ENCODE measurements at places on chromosomes 11 and 22.

DNA sequence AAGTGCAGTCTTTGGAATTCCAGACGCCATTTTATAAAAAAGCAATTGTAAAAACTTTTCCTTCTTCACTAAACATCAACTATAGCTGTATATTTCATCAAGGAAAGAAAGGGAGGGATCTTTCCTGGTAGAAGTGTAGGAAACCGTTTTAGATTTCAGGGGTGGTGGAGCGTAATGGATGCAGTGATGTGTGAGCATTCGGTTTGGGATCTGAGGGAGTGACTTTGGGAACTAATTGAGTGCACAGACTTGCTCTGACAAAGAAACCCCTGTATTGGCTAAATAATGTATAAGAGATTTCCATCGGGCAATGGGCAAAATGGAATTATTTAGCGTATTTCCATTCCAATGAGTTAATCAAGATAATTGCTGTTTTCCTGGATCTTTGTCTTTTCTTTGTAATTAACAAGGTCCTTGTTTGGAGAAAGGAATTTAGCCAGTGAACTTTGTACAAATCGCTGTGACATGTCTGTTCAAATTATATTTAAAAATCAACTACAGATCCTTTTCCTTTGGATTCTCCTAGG is 125.0 kb upstream of the NARS2 start:
- no peak for DNase-seq

GRCh38 chr11:47007579-47007978 is 71.0 kb downstream of the CSTPP1 start:
- no peak for DNase-seq

- DNase-seq: no peak
Observed at GRCh38 chr22:20397498-20397897, 3.5 kb downstream of the ZNF74 start.

- DNase-seq: no peak
Observed at GRCh38 chr11:34633640-34633989, 12.7 kb downstream of the EHF start.

GRCh38 chr11:69818231-69818602 is 999 bp downstream of the FGF3 start:
- DNase-seq: no peak

GRCh38 chr11:113286509-113287497 is 27.6 kb upstream of the TTC12 start:
- no peak for DNase-seq

GRCh38 chr22:20565079-20565734 is 57.8 kb downstream of the MED15 start:
- DNase-seq: no peak

GRCh38 chr22:19845054-19845722 is 9.5 kb downstream of the GNB1L start:
- no peak for DNase-seq

GRCh38 chr11:24078018-24078417 is 418.8 kb upstream of the LUZP2 start:
- no peak for DNase-seq

DNA sequence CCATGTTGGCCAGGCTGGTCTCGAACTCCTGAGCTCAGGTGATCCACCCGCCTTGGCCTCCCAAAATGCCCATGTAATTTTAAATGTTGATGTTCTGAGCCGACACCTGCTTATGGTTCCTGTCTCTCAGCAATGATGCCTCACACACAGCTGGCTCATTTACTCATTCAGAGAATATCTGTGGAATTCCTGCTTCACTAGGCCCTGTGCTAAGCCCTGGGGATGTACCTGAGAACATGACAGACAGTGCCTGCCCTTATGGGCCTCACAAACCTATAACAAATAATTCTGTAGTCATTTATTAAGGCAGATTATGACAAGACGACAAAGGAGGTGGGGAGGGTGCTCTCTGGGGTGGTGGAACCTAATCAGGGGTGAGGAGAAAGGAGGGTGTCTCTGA is 93.7 kb downstream of the PRR5L start:
- DNase-seq: no peak

GRCh38 chr11:76962583-76963416 is 71.4 kb upstream of the B3GNT6 start:
- no peak for DNase-seq

- no peak for DNase-seq
Observed at GRCh38 chr22:43467216-43467940, 55.6 kb downstream of the MPPED1 start.

- no peak for DNase-seq
Observed at GRCh38 chr11:69356703-69357457, 62.9 kb downstream of the MYEOV start.

DNA sequence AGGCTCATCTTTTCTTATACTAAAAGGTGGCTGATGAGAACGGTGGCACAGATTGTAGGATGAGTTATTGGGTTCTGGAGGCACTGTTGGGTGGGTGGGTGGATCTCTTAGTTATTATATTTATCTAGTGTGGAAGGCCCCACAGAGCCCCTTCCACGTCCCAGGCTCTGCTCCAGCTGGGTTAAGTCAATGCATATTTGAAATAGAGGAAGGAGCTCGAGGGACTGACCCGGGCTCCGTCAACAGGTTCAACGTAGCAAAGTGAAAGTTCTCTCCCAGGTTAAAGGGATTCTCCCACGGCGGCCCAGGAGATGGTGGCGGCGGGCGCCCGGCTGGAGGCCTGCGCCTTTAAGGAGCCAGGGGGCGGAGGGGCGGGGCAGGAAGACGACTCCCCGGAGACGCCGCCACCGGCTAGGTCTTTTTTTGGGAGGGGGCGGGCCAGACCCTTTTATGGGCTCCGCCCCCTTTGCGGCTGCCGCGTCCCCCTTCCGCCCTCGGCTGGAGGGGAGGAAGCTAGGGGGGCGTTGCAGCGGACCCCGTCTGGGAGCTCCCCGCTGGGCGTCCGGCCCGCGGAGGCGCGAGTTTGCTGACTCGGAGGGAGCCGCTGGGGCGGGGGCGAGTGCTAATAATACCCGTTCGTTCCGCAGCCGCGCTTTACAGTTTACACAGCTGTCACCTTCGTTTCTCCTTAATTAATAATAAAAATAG is 1.5 kb upstream of the INPPL1 start:
- DNase-seq: peak; percentile 94

DNA sequence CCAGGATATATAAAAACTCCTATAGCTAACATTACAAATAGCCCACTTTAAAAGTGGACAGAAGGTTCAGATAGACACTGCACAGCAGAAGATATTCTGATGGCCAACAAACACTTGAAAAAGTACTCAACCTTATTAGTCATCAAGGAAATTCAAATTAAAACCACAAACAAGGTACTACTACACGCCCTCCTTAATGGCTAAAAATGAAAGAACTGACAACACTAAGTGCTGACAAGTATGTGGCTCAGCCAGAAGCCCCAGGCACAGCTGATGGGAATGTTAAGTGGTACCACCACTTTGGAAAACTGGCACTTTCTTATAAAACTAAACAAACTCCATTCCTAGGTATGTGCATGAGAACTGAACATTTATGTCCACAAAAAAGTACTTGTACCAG is 320.1 kb downstream of the TBC1D22A start:
- DNase-seq: no peak

Measured in CD4-positive, alpha-beta T cell treated with Interleukin-1 beta for 1 hour (primary cell).